ENCODE measurements at places on chromosomes 12 and 14.

- no peak for DNase-seq
These were observed 1187.3 kb upstream of the SEL1L start for GRCh38 chr14:82720946-82721345.

DNA sequence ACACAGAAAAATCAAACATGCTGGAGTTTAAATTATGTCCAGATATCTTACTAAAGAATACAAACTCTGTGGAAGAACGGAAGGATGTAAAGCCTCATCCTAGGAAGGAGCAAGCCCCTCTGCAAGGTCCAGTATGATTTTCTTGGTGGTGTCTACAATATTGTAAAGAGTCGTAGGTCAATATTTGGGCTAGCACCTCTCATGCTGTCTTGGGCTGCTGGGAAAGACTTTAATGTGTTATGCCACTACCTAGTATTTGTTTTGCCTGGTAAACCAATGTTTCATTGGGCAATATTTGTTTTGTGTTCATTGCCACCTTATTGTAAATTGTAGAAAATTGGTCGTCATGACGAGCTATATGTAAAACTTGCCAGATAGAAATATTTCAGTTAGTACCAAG lies 26.6 kb downstream of the RESF1 start:
- no peak for DNase-seq

DNA sequence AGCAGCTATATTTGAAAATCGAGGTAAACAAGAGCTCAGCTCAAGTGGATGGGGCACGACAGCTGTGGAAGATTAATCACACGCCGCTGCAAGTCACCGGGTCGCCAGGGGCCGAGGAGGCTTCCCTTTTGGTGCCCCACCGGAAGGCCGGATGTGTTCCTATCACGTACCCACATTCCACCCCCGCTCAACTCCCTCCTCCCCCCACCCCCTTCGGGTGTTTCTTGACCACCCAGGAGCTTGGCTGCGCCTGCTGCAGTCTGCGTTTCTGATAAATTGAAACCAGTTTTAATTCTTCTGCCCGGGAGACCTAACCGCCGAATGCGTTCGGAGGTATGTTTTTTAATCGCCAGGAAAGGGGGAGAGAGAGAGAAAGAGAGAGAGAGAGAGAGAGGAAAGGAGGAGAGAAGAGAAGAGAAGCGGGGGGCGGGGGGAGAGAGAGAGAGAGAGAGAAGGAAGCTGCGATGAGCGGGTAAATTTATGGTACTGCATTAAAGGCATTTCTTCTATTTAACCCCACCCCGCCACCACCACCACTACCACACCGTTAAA lies 1.8 kb downstream of the SLC8A3 start:
- no peak for DNase-seq

GRCh38 chr14:80446356-80446755 lies 235.1 kb upstream of the DIO2 start:
- no peak for DNase-seq

- no peak for DNase-seq
These were observed 534.0 kb downstream of the TMEM121 start for GRCh38 chr14:106060276-106060975.

DNA sequence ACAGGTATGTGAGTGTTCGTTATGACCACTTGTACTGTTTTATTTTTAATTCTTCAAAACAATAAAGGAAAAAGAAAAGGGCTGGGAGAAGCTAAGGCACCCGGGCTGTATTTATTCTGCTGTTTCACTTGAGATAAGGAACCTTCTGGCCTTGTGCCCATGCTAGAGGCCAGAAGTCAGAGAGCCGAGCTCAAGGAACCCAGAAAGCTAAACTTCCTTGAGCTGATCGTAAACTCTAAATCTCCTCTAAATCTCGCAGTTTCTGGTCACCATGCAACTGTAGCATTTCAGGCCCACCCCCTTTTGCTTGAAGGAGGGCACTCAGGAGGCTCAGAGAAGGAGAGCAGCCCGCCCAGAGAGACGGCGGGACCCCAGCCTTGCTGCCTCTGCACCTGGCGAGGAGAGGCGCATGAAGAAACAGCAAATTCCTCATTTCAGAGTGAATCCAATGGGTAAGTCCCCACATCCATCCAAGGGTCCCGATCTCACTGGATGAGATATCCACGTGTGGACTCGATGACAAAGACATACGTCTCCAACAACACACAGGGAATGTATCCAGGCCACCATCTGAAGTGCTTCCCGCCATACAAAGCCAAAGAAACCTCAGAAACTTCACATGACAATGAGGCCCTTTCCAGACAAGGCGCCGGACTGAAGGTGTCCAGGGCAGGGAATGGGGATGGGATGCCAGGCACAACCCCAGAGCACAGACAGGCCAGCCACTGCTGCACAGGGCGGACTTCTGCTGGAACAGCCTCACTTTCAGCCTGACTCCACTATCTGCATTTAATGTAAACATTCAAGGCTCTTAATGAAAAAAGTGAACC lies 14.6 kb downstream of the CCDC88C start:
- DNase-seq, result no peak

DNA sequence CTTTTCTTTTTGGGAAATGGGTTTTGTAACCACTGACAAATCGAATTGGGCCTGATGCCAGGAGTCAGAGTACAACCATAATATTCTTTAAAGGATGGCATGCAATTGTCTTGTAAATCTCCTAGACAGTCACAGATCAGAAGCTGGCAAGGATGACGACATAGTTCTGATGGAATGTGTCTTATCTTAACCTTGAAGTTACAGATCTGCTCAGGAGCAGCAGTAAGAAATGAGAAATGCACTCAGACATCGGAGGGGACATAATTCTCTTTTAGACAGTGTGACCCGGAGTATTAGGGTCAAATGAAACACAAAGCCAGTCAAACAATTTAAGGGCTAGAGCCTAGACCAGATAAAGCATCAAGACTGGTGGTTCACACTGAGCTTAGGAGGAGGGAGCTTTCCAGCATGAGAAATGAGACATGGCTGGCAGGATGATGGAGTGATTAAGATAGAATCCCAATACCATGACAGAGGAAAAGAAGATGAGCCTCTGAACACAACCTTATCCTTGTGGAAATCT lies 17.5 kb downstream of the CBX5 start:
- DNase-seq, result no peak

GRCh38 chr14:75273272-75274049 lies 5.2 kb upstream of the FOS start:
- DNase-seq, result no peak

DNA sequence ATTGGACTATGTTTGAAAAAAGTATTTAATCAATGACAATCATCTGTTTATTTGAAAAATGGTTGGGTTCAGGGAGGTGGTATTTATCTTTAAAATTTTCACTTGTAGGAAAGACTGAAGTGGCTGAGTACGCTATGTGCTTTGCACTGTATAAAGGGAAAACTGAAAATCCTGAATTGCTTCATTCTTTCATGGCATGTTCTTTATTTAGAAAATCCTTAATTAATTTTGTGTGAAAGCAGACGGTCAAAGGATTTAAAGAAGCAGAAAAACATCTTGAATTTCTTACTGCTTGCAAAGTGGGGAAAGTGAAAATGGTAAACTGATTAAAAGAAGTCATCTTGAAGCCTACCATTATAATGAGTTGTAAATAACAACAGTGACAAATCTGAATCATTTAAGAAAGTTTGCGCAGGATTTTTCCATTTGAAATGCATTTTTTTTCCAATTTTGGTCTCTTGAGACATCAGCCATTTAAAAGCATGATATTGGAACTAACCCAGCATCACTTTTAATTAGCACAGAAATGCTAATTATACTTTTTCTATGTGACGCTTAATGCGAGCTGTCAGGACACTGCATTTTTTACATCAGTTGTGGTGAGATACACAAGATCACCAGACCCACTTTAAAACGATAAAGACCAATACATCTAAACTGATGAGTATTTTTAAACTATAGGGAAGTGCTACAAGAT lies 169.0 kb downstream of the NEDD1 start:
- DNase-seq, result no peak

DNA sequence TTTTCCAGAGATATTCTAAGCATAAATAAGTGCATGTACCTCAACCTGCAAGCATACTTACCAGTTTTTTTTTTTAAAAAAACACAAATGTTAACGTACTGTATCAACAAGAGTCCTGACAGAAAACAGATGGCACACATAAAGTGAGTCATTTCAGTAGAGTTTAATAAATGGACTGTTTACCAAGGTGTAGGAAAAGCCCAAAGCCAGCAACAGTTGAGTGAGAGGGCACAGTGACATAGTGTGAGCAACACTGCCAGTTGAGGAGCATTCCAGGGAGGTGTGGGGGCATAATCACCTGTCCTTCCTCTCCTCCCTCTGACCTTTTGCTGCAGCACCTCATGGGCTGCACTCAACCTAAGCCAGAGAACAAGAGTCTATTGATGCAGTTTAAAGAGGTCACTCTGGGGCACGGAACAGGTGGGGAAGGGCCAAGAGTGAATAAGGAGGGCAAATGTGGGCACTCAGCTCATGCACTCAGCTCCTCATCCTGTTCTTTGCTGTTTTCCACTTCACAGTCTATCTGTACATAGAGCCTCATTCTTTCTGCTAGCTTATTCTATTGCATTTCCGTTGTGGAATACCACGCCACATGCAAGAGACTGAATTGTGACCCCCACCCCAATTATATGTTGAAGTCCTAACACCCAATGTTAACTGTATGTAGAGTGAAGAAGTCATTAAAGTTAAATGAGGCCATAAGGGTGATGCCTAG lies 29.3 kb downstream of the DHRS2 start:
- DNase-seq, result no peak
